ENCODE measurements at places on chromosomes 11 and 22. TPM values are rescaled to one million over a fixed set of nuclear protein-coding genes. Genes with fewer than 3 reads are reported as not detected.

Gene CHRM4
- total RNA-seq: 0.33 TPM

Gene ABCG4
- total RNA-seq: 0.17 TPM

Gene OR8B4
- not detected for total RNA-seq

Gene FERMT3
- total RNA-seq: 1.8 TPM

Gene TRIM49
- not detected for total RNA-seq

Gene APOL5
- not detected for total RNA-seq

Gene DDI1
- not detected for total RNA-seq

Gene ISX
- total RNA-seq: not detected

Gene ACRV1
- under 0.01 TPM for total RNA-seq

Gene TEX12
- total RNA-seq: not detected

Gene RAG1
- total RNA-seq: 0.66 TPM

Gene PLEKHA7
- not detected for total RNA-seq

Gene SCT
- total RNA-seq: not detected

Gene TP53AIP1
- 0.15 TPM for total RNA-seq

Gene FJX1
- 11.9 TPM for total RNA-seq

Gene MMP27
- 0.44 TPM for total RNA-seq

Gene ZC3H7B
- total RNA-seq: 39.6 TPM

Gene GRAP2
- not detected for total RNA-seq

Gene C22orf31
- 0.15 TPM for total RNA-seq

Gene LRRC32
- 5.4 TPM for total RNA-seq

Gene MMP13
- not detected for total RNA-seq

Gene PRPF19
- total RNA-seq: 43.3 TPM

Gene SLC22A6
- not detected for total RNA-seq

Gene ARHGAP8
- total RNA-seq: not detected

Gene ELMOD1
- total RNA-seq: not detected

Gene LINC01488
- not detected for total RNA-seq

Gene NRIP3
- total RNA-seq: 21.7 TPM

Gene CRYBB1
- not detected for total RNA-seq

Gene OR51M1
- not detected for total RNA-seq

Gene SLC22A8
- not detected for total RNA-seq

Gene FADS3
- total RNA-seq: 173 TPM

Gene SEPTIN3
- total RNA-seq: under 0.01 TPM

Gene EXPH5
- total RNA-seq: 2.3 TPM

Gene OR4D5
- not detected for total RNA-seq

Gene CD82
- total RNA-seq: 28.2 TPM

Gene PHRF1
- total RNA-seq: 21.2 TPM

Gene KBTBD4
- total RNA-seq: 36.4 TPM

Gene DEPDC7
- total RNA-seq: 4.3 TPM

Data from smooth muscle cell of trachea (primary cell).